Activated naive CD4-positive, alpha-beta T cell treated with anti-CD3 and anti-CD28 coated beads, Interleukin-2, amount 50 U/mL, for 16 hours (primary cell): ENCODE measurements at places on chromosomes 12 and 14.

DNA sequence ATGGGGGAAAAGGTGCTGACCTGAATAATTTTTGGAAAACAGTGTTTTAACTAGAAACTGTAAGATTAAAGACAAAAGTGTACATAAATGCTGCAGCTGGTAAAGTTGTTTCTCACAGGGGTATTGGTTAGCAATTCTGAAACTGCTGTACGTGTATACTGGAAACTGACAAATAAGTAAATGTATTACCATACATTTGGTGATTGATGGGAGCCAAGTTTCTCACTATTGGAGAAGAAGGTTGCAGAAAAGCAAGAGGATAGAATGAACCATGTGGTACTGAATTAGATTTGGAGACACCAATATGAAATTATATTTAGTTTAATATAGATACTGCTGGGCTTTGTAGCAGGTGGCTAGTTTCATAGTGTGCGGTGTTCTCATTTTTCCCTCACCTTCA is 19.6 kb upstream of the FBXO33 start:
- no peak for DNase-seq

DNA sequence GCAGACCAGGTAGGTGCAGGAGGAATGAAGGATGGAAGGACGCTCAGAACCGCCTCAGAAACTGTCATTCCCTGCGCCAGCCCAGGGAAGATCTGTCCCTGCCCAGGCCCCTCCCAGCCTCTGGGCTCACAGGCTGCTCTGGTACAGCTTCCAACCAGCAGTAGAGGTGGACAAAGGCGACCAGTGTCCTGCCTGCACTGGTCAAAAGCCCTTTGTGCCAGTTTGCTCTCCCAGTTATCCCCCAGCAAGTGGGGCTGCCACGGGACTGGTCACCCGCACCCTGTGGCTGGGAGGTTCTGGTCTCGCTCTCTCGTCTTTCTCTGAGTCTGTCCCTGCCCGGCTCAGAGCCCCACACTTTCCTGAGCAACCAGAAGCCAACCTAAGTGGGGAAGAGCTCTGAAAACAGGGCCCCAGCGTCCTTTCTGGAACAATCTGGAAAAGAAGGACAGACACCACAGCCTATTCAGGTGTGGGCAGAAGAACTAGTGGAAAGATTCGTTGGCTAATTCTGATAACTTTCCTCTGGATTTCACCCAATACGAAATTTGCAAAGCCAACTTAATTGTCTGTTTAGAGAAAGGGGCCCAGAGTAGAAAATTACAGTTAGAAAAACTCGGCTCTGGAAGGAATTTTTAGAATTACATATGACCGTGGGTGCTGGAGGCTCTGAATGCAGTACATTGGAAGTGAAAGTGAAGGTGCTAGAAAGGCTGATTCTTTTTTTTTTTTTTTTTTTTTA is 21.7 kb downstream of the SNRNP35 start:
- DNase-seq = no peak

GRCh38 chr12:132881818-132882217 is 5.6 kb downstream of the CHFR start:
- no peak for DNase-seq

DNA sequence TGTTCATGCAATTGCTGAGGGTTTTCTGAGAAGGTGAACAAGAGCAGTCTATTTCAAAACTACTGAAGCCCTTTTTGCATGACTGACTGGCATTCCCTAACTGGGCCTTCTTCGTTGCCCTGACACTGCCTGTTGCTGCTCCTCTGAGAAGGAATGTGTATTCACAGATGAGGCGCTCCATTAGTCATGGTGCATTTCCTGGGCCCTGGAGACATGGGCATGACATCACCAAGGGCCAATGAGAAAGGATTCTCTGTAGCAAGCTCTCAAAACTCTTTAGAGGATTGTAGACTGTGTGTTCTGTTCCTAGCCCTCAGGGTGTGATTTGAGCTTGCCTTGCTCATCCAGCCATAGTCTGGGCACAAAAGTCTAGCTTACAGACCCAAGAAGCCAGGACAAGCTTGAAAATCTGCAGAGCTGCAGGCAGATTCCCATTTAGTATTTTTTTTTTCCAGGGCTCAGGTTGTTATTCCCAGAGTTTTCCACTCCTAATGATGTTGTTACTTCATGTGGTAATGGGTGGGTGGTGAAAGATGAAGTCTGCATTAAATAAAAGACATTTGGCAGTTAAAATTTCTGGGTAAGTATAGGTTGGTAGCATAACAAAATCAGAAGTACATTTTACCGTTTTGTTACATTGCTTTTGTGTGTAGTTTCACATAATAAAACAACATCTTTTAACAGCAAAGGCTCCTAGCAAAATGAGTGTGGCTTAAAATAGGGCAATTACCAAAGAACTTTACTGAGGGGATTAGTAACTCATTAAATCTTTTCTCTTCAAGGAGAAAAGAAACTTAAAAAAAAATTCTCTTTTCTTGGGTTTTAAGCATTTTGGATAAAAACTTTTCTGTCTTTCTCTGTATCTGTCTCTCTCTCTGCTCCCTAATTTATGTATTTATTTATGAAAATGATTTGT is 318.4 kb downstream of the RAD51B start:
- peak; percentile 9 for DNase-seq
